ENCODE measurements at places on chromosomes 3 and 15. TPM values are rescaled to one million over a fixed set of nuclear protein-coding genes. Genes with fewer than 3 reads are reported as not detected.

DNA sequence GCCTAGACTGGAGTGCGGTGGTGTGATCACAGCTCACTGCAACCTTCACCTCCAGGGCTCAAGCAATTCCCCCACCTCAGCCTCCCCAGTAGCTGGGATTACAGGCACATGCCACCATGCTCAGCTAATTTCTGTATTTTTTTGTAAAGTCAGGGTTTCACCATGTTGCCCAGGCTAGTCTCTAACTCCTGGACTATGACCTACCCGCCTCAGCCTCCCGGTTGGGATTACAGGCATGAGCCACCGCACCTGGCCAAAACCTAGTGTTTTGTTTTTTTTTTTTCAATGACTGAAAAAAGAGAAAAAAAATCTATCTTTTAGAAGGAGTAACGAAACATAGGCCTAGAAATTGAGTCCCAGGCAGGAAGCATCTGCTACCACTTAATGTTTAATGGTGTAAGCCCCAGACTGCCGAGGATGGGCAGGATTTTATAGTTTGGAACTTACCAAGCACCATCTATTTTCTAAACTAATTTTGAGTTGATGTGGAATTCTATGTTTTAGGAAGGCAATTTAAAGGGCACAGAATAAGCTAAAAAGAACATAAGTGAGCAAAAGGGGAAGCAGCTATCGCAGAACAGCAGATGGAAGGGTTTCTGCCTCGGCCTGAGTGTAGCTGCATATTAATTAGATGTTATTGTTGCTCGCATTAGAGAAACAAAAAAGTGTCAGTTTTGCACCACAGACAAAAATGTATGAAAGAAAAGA lies 24.2 kb upstream of the CA12 start:
- DNase-seq = no peak

BNC1 gene
- 6.3 TPM for total RNA-seq

MAGI1 gene
- total RNA-seq = 34.7 TPM

- DNase-seq = no peak
Measured at GRCh38 chr3:139994891-139995290, 59.9 kb downstream of the CLSTN2 start.

HGD gene
- total RNA-seq = not detected

DNA sequence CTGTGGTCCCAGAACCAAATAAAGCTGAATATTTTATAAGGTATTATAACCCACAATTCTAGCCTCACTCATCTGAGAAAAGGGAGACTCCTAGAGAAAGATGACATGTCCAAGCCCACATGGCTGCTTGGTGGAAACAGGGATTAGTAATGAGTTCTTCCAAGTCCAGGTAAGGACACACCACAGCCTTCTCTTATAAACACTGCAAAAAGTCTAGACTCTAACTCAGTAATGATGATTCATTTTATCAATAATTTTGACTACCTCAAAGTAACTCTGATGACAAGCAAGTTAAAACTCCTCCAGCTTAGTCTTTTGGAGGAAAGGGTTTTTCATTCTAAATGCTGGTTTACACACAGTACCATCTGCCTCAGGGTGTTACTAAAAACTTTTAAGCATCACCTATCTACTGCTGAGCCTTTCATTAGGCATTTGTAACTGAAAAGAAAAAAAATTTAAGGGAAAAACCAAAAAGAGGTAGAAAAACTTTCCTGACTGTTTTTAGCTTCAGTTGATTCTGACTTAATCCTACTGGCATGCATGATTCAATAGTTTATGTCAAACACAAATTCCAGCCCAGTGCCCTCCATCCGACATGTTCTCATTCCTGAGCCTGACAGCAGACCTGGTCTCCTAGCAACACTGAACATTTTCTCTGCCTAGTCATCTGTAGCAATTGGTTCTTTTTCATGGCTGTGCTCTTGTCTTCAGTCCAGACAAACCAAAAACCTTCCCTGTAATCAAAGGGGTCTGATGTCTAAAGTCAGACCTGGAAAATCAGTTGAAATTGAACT lies 43.9 kb downstream of the P3H2 start:
- DNase-seq = peak; percentile 93

DNA sequence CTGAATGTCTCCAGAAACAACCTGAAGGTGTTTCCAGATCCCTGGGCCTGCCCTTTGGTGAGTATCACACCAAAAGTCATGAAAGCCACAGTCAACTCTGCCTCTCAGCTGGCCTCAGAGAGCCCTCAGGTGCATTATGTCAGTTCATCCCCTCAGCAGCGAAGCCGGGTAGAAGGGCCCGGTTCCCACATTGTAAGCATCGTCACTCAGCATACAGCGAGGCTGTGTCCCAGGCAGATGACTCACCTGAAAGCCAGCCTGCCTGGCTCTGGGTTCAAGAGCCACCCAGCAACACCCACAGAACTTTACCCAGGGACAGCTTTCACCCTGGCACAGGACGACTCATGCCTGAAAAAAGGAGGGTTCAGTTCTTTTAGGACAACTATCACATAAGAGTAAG lies 91.6 kb downstream of the LRRK1 start:
- no peak for DNase-seq

- DNase-seq = peak; percentile 12
Measured at GRCh38 chr3:30161375-30161774, 445.0 kb upstream of the TGFBR2 start.

GOLGA6L6 gene
- total RNA-seq = not detected

GRCh38 chr3:132253262-132253878 lies 63.8 kb upstream of the ACP3 start:
- peak; percentile 77 for DNase-seq

DNA sequence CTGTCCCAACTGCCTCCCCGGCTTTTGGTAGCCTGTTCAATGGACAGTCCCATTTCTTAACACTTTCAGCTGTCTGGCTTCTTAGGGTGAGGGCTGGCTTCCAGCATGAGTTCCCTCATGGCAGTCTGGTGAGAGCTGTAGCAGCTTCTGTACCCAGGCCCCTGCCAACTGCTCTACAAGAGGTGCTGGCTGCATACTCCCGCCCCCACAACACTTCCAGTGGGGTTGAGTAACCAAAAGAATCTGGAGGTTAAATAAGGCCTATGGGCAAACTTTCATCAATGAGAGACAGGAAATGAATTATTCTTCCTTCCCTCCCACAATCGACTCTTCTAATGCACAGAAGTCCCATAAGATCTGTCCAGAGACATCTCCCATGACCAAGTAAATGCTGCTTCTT lies 145.0 kb downstream of the NEK10 start:
- DNase-seq = no peak

NR2E3 gene
- total RNA-seq = not detected

- DNase-seq = no peak
Measured at GRCh38 chr3:9581742-9582141, 28.1 kb upstream of the LHFPL4 start.

GRCh38 chr15:44157679-44158078 lies 37.4 kb downstream of the FRMD5 start:
- DNase-seq = peak; percentile 6

- DNase-seq = no peak
Measured at GRCh38 chr15:42498212-42499068, 3.0 kb downstream of the SNAP23 start.

- DNase-seq = peak; percentile 71
Measured at GRCh38 chr3:153052096-153052460, 109.9 kb upstream of the RAP2B start.

DNA sequence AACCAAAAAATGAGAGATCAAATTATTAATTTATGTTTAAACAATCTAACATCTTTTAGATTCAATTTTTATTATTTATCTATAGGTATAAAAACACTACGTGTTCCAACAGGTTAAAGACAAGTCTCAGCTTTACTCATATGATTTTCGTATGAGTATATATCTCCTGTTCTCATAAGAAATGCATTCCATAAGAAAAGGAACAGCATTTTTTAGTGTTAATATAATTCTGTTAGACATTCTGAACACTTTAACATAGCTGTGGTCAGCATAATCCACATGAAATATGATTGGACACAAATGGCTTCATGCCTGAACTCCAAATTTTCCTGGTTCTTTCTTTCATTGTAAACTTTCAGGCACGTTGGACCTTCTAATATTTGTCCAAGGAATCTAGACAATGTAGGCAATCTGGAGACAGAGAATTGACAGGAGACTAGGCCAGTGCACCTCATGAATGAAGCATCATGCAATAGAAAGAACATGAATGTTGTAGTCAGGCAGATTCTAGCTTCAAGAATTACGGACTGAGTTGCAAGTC lies 1122.0 kb upstream of the ALCAM start:
- DNase-seq = no peak

DNA sequence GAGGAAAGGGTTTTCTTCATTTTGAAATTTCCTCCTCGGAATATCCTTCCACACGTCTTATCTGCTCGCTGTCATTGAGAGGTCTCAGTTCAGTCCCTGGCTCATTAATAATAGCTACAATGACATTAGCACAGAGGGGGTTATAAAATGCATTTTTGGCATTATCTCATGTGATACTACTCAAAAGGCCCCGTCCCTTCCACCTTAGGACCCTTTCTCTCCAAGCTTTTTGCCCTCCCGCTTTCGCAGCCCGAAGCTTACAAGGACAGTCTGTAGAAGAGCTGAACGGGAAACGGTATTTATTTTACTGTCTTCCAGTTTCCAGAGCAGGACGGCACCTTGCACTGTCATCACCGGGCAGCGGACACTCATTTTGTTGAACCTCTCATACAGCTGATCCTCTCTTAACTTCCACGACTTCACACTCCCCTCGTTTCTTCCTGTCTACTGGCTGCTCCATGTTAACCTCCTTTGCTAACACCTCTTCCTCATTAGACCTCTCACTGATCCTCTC lies 5.6 kb upstream of the PLEKHO2 start:
- no peak for DNase-seq

DNA sequence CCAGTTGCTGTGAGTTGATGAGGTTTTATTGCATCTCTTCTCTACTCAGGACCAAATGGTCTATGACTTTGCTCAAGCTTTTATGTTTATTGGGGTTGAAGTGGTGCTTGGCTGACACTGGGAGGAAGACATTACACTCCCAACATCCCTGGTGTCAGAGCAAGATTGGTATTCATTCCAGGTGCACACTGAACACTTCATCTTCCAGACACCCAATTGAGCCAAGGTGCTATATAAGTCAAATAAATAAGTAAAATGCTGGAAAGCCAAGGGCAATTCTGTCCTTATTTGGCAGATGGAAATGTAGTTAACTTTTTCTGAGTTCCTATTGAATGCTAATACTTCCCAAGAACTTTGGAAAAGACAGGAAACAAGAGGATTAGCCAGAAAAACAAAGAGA lies 53.2 kb upstream of the CDV3 start:
- no peak for DNase-seq

LRRC15 gene
- total RNA-seq = 5.1 TPM

TMEM115 gene
- total RNA-seq = 19.7 TPM

- DNase-seq = no peak
Measured at GRCh38 chr3:126348308-126348920, 8.8 kb downstream of the KLF15 start.

DNA sequence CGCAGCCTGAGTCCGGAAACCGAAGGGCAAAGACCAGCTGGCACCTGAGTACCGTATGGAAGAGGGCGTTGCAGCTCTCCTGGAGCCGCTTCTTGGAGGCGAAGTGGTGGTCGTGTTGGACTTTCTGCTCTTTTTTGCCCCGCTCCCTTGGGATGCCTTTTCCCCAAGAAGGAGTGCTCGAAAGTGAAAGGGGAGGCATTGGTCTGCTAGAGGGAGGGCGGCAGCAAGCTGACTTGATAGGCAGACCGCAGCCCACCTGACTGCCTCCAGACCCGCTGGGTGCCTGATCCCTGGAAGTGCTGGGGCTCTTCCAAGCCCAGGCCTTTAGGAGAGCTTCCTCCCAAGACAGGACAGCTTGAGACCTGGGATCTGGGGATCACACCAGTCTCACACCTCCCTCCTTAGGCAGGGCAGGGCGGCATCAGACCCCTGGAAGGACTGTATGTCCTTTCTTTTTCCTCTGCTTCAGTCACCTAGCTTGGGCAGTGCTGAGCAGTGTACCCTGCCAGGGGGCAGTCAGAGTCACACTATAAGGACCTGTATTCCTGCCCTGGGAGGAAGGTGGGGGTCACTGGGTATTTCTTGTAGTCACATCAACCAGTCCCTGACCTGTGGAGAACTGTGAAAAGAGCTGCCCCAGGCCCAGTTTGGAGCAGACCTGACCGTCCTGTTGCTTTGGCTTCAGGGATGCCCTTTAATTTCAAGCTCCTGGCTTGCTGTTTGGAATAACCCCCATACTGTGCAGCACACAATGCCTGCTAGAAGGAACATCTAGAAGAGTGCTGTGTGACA lies 2.1 kb downstream of the ACVR2B start:
- DNase-seq = no peak

GRCh38 chr3:191808073-191808472 lies 347.1 kb downstream of the PYDC2 start:
- no peak for DNase-seq

DNA sequence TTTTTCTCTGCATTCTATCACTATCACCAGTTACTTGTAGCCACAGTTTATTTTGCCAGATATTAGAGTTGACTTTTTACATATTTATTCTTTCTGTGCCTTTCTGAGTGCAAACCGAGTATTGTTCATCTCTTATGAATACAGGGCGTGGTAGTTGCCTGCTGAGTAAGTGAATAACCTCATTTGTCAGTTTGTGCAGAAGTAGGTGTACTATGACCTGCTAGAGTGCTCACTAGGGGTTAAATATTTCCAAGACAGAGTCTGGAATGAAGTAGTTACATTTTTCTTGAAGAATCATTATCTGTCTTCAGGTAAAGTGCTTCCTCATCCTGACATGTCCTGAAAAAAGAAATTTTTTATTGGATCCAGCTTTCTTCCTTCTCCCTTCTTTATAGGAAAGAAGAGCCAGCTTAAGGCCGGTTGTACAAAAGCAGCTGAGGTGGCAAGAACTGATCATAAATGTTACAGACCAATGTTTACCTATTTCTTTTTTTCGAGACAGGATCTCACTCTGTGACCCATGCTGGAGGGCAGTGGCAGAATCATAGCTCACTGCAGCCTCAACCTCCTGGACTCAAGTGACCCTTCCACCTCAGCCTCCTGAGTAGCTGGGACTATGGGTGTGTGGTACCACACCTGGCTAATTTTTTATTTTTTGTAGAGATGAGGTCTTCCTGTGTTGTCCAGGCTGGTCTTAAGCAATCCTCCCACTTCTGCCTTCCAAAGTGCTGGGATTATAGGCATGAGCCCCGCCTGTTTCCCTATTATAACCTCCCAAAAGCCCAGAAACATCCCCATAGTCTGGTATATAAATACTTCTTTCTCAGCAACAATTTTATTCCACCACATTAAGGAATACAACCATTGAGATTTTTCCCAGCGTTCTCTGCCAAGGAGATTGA lies 182.5 kb downstream of the TPRG1 start:
- no peak for DNase-seq

GRCh38 chr3:87792534-87793336 lies 266.1 kb downstream of the CGGBP1 start:
- DNase-seq = no peak

DNA sequence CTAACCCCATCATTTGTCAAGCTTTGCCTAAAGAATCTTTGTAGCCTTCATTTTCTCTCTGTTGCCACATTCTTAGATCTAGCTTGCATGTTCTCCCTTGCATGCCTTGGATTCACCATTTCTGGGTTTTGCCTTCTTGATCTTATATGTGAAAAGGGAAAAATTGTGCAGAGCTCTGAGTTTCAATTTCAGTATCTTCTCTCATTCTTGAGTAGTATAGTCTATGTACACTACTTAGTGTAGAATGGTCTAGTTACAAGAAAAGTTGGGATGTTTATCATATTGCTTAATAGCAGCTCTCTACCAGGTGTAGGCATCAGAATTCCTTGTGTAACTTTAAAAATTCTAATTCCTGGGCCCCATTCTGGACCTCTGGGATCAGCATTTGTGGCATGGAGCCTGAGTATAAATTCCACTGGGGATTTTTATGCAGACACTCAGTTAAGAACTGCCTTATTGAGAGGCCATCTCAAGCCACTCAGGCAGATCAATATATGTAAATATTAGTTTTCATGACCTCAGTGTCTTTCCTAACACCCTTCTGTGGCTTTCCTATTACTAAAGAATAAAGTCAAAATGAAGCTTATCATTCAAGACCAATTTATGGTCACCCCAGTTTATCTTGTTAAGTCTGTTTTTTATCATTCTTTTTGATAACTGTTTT lies 23.4 kb downstream of the GTF2E1 start:
- peak; percentile 12 for DNase-seq

Data from umbilical cord (tissue), 2 donors.